ENCODE measurements at places on chromosomes 11 and 22.

- no peak for DNase-seq
Measured at GRCh38 chr11:73962101-73962705, 11.4 kb downstream of the DNAJB13 start.

GRCh38 chr11:96075532-96075959, 151.6 kb upstream of the MTMR2 start:
- DNase-seq, result no peak

DNA sequence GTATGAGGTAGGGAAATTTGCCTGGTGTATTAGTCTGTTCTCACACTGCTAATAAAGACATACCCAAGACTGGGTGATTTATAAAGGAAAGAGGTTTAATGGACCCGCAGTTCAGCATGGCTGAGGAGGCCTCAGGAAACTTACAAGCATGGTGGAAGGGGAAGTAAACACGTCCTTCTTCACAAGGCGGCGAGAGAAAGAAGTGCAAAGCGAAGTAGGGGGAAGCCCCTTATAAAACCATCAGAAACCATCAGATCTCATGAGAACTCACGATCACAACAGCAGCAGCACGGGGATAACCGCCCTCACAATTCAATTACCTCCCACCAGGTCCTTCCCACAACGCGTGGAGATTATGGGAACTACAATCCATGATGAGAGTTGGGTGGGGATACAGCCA, 12.0 kb upstream of the RFPL2 start:
- no peak for DNase-seq

DNA sequence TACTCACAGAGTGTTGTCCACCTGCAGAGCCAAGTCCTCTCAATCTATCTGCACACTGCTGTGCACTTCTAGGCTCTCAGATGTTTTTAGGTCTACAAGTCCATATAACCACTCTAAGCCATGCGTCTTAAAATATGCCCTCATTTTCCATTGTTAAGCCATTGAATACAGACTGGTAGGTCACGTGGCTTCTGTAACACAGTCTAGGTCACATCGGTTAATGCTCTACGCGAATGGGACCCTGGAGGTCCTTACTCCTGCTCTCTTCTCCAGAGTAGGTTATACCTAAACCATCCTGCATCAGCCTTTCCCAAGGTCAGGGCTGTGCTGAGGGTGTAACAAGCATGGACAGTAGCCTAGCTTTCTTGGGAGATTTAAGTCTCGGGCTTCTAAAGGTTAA, 819 bp downstream of the JAML start:
- no peak for DNase-seq

- DNase-seq, result no peak
Measured at GRCh38 chr11:79253280-79253679, 187.6 kb downstream of the TENM4 start.

GRCh38 chr11:105582497-105582896, 27.4 kb upstream of the GRIA4 start:
- no peak for DNase-seq
